ENCODE measurements at places on chromosomes 4 and X.

- DNase-seq: no peak
Observed at GRCh38 chr4:74206088-74206825, 48.3 kb downstream of the MTHFD2L start.

- DNase-seq: no peak
Observed at GRCh38 chr4:159503236-159504008, 400.5 kb downstream of the RAPGEF2 start.

GRCh38 chr4:19924761-19925160, 326.9 kb upstream of the SLIT2 start:
- DNase-seq: no peak

DNA sequence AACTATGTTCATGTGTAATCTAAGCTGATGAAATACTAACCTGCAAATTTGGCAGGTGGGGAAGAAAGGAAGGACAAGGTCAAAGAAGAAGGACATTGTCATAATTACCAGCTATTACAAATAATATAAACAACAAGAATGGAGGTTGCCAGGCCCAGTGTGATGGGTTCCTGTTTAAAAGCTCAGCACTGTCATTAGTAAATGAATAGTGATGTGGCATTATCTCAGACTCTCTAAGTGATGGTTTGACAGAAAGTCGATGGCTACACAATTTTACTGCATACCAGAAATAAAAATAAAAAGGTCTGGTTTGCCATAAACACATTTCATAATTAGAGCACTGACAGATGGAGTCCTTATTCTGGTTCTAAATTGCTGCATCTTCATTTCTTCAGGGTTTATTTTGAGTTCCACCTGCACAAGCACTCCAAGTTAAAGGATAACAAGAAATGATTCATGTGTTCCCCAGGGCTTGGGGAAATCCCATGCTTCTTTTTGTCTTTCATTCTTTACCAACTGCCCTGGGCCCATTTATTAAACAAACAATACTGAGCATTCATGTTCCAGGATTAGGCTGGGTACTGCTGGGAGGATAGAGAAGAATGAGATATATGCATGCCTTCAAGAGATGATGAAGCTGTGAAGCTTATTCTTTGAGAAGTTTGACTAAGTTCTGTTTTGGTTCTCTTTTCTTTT, 367.8 kb upstream of the RASGEF1B start:
- DNase-seq: no peak

Measured in HuH-7.5 (cell line).